ENCODE measurements at places on chromosomes 5 and 9.

DNA sequence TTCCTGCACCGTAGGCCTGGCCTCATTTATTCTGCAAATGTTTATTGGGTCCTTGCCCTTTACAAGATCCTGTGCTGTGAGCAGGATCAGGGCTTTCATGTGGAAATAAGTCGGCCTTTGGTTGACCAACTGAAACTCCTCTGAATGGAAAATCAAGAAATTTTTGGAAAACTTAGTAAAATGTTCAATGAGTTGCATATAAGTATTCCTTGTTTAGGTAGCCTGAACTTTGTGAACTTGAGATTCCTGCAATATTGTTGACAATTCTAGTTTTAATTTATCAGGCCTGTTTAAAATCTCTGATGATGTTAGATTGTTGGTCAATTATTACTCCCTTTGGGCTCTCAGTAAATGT, 1.1 kb downstream of the MAML1 start:
- DNase-seq = no peak

- no peak for DNase-seq
Measured at GRCh38 chr9:93761822-93762221, 185.4 kb downstream of the PHF2 start.

DNA sequence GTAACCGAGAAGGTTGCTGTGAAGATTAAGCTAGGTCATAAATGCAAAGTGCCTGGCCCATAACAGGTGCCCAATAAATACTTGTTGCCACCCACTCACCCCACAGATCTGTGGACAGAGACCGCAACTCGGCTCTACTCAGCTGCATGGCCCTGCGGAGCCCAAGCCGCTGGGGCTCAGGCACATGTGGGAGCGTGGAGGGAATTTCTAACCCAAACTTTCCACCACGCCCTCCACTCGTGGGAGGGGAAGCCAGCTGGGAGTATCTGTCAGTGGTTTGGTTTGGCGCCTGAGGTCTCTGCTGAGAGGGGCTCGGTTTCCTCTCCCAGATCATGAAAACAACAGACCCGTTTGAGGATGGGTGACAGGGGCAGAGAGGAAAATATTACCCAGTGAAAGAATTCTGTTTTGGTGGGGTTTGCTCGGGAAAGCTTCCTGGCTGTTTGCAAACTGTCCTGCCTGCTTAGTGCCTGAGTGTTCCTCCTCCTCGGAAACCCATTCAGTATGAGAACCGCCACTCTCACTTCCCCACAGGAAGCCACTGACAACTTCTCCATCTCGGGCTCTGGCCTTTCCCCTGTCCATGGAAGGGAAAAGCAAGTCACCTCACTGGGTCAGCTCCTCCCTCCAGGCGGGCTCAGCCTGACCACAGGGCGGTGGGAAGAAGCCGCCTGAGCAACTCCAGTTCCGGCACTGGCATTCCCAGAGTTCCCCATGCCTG, 60.1 kb downstream of the RGS3 start:
- peak; percentile 10 for DNase-seq

DNA sequence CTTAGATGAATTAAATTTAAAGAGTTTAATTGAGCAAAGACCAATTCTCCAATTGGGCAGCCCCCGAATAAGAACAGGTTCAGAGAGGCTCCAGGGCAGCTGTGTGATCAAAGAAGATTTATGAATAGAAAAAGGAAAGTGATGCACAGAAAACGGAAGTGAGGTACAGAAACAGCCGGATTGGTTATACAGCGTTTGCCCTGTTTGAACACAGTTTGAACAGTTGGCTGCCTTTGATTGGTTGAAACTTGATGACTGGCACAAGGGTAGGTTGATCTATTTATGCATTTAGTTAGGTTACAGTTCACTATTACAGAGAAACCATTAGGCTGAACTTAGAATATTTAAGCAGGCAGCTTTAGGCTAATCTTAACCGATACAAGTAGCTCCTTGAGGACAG, 29.5 kb downstream of the NIM1K start:
- DNase-seq = no peak

DNA sequence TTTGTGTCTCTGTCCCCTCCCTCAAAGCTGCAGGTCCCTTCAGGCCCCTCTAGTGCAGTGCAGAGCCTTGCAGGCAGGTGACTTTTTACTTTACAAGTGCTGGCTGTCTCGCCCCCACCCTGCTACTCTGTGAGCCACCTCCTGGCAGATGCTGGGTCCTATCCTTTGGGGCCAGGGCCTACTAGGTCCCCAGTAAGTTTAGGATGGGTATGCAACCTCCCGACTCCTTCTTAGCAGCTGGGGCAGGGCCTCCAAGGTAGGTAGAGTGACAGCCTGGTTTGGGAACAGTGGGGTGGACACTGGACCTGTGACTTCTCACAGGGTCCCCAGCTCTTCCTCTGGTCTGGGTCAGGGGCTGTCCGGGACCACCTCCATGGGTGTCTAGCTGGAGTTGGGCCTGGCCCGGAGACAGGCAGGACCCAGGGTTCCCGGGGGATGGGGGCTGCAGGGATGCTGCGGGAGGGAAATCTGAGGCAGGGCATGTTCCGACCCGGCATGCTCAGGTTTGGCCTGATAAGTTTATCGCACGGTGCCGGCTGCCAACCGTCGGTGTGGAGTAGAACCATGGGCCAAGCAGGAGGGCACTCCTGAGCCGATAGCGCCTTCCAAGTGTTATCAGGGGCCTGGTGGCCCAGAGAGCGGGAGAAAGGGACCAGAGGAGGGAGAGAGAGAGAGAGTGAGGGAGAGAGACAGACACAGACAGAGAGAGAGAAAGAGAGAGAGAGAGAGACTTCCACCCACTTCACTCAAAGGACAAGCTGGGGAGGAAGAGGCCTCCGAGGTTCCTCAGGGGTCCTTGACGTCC, 20.5 kb downstream of the GFI1B start:
- no peak for DNase-seq

DNA sequence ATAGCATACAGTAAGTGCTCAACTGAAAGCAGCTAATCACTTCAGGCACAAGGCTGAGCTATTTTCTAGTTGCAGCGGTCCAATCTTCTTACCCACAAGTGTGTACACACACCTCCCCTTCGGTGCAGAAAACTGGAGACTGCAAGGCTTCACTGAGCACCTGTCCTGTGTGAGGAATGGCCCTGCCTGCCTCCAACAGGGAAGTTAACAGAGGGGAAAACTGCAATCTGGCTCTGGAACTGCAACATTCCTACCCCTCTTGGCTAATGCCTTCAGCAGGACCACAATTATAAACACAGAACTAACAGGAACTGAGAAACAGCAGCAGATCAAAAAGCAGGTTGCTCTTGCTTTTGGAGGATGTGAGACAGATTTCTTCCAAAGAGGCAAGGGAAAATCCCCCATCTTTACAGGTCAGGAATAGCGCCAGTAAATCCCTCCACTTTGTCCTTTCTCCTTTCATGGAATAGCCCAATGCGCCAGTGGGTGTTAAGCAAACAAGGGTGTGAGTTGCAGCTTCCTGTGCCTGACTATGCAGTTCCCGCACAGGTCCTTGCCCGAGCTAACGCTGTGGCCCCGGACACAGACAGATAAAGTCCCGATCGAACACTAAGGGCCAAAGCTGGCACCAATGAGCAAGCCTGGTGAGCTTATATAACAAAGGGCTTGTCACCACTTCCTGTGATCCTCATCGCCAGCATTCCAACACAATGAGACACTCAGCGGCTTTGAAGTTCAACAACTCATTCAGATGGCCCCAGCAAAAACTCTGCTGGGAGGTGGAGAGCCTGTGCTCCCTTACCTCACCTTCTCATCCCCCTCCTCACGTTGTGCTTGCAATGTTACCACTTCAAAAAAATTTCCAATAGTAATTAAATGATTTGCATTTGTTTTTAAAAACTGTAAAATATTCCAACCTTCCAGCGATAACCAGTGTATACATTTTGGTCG, 21.5 kb downstream of the SHB start:
- DNase-seq = no peak

DNA sequence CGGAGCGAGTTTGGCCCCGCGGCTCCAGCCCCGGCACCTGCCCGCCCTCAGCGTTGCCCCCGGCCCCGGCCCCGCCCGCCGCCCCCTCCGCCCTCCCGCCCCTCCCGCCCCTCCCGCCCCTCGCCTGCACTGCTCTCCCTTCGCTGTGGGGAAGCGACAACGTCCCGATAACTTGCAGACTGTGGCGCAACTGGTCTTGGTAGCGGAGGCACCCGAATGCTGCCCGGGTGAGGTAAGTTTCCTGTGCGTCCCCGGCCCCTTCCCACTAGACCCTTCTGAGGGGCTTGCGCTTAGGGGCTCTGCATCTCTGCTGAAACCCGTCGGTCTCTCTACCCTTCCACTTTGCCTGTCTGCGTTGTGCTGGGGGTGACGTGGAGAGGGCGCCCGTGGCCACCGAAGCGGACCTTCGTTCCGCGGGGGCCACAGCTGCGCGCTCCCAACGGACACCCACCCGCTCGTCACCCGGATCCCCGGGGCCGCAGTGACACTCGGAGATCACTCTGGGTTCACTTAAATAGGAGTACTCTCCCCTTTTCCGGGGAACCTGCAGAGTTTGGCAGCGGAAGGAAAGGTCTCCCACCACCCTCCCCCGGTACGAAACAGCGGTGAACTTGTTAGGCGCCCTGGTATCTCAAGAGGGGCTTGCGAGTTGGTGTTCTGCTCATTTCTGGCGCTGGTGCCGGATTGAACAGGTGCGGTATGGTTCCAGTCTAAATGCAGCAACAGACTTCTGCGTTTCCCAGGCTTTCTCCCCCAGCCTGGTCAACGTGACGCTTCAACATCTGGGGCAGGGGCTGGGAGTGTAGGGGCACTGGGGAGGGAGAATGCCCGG, 707 bp downstream of the PIP5K1B start:
- no peak for DNase-seq

- no peak for DNase-seq
Measured at GRCh38 chr5:96783326-96783725, 24.4 kb downstream of the ERAP1 start.

DNA sequence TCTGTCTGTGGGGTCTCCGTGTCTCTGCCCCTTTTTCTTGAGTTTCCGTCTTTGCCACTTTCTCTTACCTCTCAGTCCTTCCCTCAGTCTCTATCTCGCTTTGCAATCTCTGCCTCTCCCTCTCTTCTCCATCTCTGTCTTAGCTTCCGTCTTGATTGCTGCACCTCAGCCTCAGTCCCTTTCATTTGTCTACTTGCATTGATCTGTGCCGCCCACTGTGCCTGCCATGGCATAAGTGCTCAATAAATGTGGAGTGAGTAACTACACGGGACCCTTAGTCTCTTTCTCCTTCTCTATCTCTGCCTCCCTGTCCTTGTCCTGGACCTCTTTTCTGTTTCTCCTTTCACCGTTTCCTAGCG, 6.6 kb downstream of the PCDHGC5 start:
- no peak for DNase-seq

GRCh38 chr5:97010606-97011005, 74.7 kb downstream of the LNPEP start:
- no peak for DNase-seq

Data from SIG-M5 (cell line).